ENCODE measurements at places on chromosomes 2 and 18.

- no peak for DNase-seq
These were observed 10.1 kb upstream of the GRHL1 start for GRCh38 chr2:9941196-9941995.

- no peak for DNase-seq
These were observed 30.9 kb upstream of the UBE2F start for GRCh38 chr2:237935740-237936452.

DNA sequence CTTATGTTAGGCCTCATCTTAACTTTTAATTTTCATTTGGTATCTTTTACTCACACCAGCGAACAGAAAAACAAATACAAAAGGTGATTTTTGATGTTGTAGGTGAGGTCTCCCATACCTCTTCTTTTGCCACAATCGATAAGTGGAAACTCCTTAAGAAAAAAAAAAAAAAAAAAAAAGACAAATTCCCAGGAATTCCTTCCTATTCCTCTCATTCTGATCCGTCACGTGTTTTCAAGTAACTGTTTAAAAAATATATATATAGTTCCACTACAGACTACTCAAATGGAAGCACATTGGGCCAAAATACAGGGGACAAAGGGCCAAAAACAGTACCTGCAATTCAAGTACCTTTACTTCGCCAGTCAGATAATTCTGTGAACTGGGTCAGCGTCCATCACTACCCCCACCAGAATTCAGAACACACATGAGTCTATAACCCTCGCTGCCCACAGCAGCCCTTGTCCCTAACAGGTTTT lies 16.5 kb downstream of the NMUR1 start:
- no peak for DNase-seq

- DNase-seq = peak; percentile 2
These were observed 84.3 kb downstream of the MAP3K20 start for GRCh38 chr2:173159791-173160463.

DNA sequence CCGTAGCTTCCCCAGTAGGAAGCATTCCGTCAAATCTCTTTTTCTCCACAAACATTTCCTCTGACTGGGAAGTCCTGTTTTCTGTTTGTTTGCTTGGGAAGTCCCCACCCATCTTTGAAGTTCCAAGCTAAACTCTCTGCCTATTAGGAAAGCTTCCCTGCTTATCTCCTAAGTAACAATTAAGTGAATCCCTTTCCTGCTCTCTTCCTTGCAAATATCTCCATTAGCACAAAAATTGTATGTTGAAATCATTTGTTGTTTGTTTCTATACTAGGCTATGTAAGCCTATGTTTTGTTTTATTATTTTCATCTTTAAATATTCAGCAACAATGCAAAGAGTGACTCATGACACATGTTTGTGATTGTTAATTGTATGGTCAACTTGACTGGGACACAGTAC lies 812.6 kb upstream of the LRATD1 start:
- DNase-seq = no peak

DNA sequence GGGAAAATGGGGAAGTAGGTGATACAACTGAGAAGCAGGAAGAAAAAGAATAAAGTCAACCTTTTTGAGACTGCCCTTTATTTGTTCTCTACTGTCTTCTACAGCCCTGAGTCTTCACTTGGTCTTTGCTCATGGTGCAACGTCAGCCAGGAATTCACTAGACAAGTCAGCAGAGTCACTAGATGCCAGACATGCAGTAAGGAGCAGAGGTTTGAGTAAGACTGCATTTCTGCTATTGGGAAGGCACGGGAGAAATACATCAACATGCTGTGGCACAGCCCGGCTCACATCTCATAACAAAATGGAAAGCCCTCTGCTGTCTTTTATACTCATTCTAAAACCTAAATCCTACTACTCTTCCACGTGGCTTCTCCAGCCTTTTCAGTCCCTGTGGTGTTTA lies 67.1 kb downstream of the PRELID3A start:
- DNase-seq = no peak

DNA sequence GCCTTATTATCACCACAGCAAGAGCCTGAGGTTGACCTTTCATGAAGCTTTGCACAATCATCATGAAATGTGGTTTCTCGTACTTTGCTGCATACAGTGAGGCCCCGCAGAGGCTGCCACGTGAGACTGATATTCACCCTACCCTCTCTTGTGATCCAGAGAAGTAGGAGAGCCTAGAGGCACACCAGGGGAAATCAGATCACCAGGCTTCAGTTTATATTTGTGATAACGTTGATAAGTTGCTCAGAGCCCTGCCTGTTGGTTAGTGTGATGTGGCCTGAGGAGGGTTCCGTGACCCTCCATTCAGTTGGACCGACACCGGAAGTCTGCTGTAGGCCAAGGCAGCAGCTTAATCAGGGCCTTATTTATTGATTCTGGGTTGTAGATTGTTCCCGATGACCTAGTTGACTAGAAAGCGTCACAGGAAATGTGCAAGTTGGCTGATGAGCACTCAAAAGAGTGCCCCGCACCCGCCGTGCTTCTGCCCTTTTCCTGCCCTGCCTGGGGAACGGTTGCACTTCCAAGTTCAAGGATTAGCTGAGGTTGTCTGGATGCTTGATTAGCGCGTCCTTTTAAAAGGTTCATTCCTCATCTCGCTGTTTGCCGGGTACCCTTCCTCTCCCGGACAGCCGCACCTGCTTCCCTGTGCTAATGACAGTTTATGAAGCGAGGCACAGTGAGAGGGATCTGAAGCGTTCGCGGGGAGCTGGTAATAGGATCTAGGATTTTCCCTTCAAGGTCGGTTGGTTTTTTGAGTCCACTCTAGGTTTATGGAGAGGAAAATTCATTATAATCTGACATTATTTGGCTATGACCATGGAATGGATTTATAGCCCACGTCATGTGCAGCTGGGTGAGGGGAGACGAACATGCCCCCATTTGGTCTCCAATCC lies 146.4 kb downstream of the SH3RF3 start:
- DNase-seq = no peak

- no peak for DNase-seq
These were observed 208.4 kb upstream of the RAB12 start for GRCh38 chr18:8400825-8401224.

DNA sequence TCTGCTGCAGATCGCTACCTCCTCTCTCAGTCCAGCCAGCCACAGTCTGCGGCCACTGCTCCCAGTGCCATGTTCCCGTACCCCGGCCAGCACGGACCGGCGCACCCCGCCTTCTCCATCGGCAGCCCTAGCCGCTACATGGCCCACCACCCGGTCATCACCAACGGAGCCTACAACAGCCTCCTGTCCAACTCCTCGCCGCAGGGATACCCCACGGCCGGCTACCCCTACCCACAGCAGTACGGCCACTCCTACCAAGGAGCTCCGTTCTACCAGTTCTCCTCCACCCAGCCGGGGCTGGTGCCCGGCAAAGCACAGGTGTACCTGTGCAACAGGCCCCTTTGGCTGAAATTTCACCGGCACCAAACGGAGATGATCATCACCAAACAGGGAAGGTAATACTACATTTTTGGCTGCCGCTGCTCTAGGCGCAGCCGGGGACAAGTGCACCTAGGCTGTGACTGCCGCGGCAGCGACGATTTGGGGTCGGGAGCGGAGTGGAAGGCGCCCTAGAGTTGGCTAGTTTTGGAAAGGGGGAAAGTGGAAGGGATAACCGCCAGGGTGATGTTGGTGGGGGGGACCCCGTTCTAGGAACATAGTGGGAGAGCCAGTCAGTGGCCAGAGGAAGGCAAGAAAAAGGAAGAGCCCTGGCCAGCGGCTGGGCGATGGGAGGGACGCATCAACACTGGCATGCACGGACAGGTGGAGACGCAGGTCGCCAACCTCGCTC lies 776 bp downstream of the TBR1 start:
- no peak for DNase-seq

DNA sequence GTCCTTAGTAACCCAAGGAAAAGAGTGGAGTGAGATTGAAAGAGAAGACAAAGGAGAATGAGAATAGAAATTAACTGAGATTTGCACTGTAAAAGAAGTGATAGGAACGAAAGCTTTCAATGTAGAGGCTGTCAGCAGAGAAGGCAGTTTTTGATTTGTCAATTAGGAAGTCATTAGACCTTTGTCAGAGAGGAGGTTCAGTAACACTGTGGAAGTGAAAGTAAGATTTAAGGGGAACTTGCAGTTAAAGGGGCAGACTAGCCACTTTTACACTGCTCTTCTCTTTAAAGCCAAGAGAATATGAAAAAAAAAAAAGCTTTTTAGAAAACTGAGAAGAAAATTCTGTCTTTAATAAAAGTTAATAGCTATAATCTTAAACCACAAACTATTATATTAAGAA lies 11.5 kb upstream of the KYNU start:
- DNase-seq = no peak

DNA sequence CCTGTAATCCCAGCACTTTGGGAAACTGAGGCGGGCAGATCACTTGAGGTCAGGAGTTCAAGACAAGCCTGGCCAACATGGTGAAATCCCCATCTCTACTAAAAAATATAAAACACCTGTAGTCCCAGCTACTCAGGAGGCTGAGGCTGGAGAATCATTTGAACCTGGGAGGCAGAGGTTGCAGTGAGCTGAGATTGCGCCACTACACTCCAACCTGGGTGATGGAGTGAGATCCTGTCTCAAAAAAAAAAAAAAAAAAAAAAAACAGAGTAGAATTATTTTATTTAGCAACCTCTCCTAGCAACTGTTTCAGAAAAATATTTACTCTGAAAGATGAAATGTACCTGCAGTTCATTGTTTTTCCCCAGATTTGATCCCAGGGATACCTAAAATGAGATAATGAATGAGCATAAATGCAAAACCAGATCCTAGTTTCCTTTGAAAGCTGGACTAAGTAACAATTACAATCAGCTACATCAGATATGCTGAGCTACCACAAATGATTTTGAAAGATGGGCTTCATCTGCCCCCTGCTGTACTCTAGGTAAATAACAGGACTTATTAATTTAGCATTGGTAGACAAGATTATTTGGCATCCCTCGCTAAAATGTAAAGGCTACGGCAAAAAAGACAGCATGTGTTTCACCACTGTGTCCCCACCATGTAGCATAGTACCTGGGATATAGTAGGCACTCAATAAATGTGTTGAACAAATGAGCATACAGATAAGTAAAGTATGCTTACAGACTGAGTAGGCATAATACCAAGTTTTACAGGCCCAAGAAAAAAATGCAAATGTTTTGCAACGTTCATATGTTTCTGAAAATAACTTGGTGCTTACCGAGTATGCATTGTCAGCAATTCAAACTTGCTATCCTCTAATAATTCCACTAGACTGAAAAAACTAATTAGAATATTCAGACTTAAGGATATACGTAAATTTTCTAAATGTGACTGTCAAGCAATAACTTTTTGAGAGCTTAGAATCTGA lies 102.5 kb downstream of the ATL2 start:
- DNase-seq = no peak

DNA sequence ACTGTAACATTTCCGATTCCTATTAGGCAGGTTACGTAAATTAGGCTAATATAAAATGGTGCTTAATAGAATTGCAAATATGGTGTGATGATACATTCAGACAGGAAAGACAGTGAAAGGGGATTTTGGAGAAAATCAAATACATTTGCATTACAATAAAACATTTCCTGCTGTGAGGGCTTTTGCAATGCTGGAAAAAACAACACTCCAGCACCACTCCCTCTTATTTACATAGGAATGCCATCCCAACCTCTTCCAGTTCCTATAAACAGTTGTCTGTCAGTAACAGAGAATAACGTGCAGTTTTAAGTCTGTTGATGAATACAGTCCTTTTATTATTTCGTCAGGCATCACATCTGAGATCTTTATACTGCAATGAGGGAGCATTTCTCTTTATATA lies 298.8 kb upstream of the FANCL start:
- DNase-seq = no peak

- DNase-seq = no peak
These were observed 14.0 kb downstream of the MCFD2 start for GRCh38 chr2:46901611-46902010.

DNA sequence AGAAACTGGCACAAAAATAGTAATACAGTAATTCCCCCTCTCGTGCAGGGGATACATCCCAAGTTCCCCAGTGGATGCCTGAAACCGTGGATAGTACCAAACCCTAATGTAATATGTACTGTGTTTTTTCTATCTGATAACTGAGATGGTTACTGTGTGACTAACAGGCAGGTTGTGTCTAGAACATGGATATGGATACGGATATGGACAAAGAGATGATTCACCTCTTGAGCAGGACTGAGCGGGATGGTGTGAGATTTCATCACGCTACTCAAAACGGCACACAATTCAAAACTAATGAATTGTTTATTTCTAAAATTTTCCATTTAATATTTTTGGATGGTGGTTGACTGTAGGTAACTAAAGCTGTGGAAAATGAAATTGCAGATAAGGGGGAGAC lies 3.4 kb downstream of the MBD1 start:
- no peak for DNase-seq

DNA sequence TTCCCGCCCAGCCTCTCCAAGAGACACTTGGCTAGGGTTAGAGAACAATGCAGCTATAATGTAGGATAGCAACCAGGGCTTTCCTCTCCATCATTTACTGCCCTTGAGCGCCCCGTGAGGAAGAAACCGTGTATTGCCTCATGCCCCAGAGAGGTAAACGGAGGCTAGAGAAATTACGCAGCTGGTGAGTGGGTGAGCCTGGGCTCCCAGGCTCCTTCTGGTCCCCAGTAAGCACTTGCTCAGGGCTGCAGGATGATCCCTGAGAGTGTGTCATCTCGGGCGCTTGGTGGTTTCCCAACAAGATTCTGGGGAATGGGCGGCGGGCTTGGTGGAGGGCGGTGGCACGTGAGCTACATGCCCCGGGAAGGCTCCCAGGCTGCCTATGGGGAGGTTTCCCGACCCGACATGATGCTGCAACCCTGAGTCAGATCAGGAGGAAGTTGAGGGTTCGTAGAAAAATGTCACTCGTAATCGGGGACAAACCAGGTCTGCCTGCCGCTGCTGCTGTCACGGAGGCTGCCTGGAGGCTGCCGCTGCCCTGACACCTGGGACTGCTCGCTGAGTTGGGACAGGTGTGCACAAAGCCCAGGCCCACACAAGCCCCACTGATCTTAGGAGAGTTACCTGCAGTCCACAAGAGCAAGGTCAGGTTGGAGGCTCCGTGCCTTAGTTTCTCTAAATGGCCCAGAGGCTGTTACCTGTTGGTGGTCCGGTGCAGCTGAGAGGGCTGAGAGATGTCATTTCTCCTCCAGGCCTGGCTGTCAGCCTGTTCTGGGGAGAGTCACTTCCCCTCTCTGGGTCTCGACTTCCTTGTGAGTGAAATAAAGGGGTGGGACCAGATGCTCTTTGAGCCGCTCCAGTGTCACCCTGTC lies at the start of gene GPR55:
Gene GPR55 (minus strand): TSS at position 773 of the 872 bp plus-strand sequence. CDS start 14,280 bp downstream, outside the sequence.
- no peak for DNase-seq

GRCh38 chr2:603869-604268 lies 73.3 kb downstream of the TMEM18 start:
- no peak for DNase-seq

GRCh38 chr2:175805442-175806124 lies 196.5 kb downstream of the LNPK start:
- DNase-seq = no peak

DNA sequence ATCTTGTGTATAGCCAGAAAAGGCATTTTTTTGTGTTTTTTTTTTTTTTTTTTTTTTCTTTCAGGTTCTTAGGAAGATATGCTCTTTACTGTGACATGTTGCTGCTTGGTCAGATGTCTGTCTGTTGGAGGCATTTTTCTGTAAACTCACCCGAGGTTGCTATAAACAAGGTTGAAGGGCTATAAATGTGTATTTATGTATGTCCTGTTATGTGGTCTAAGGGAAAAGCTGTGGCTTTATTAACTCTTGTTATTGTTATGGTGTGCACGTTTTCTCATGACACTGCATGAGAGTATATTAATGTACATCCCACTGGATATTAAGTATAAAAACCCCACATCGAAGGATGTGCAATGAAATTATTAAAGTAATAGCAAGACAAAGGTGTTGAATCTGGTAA lies 102.0 kb downstream of the ZNF532 start:
- DNase-seq = no peak

- DNase-seq = no peak
These were observed 60.5 kb upstream of the CABYR start for GRCh38 chr18:24078391-24078790.
